ENCODE measurements at places on chromosomes 5 and 9.

DNA sequence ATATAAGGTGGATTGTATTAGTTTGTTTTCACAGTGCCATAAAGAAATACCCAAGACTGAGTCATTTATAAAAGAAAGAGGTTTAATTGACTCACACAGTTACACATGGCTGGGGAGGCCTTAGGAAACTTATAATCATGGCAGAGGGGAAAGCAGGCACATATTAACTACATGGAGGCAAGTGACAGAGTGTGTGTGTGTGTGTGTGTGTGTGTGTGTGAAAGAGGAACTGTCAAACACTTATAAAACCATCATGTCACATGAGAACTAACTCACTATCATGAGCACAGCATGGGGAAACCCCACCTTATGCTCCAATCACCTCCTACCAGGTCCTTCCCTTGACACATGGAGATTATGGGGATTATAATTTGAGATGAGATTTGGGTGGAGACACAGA, 118.6 kb downstream of the SPEF2 start:
- no peak for DNase-seq

GRCh38 chr5:2658447-2658846, 93.0 kb downstream of the IRX2 start:
- DNase-seq = no peak

GRCh38 chr5:140073296-140073695, 30.2 kb upstream of the NRG2 start:
- no peak for DNase-seq

DNA sequence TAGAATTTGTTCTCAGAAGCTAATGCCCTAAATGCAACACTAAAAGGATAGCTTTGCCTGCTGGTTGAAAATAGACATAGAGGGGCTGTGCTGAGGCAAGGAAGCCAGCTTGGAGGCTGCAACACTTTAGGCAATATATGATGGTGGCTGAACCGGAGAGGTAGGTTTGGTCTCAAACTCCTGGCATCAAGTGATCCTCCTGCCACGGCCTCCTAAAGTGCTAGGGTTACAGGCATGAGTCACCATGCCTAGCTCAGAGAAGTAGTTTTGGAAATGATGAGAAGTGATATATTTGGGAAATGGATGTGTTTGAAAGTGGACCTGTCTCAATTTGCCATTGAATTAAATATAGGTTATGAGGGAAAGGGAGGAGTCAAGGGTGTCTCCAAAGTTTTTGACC, 10.0 kb downstream of the DUSP1 start:
- DNase-seq = no peak

GRCh38 chr5:39691136-39691535, 266.4 kb upstream of the DAB2 start:
- no peak for DNase-seq

- no peak for DNase-seq
Observed at GRCh38 chr5:107516452-107517184, 154.1 kb downstream of the EFNA5 start.

DNA sequence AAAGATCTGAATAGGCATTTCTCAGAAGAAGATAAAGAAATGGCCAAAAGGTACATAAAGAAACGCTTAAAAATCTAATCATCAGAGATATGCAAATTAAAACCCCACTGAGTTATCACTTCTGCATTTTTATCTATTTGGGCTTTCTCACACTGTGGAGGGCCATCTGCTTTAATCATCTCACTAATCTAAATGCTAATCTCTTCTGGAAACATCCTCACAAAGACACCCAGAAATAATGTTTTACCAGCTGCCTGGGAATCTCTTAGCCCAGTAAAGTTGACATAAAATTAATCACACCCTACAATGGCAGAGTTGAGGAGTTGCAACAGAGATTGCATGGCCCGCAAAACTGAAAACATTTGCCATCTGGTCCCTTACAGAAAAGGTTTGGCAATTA, 407.9 kb upstream of the CYLC2 start:
- no peak for DNase-seq

DNA sequence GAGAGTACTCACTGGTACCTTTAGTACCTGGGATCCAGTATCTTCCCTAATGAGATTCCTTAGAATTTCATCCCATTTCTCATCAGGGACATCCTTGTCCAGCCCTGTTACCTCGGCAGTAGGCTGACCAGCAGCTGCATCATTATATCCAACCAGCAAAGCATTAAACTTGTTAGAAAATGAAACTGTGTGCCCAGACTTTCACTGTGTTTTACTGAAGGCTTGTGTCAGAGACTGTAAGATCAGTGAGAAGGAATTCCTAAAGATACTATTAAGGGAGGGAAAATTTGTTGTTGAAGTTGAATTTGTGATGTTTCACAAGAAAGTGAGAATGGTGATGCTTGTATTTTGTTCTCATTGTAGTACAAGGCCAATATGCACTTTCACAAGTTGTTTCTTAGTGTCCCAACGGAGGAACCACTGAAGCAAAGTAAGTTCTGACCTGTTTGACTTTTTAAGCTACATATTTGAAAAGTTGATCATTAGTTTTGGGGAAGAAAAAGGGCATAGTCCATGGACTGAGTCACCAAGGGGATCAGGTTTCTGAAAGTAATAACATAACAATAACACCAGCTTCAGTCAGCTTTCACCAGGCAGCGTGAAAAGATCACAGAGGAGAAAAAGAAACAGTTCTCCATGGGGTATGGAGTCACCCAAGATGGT, 48.8 kb downstream of the GRAMD2B start:
- DNase-seq = no peak

DNA sequence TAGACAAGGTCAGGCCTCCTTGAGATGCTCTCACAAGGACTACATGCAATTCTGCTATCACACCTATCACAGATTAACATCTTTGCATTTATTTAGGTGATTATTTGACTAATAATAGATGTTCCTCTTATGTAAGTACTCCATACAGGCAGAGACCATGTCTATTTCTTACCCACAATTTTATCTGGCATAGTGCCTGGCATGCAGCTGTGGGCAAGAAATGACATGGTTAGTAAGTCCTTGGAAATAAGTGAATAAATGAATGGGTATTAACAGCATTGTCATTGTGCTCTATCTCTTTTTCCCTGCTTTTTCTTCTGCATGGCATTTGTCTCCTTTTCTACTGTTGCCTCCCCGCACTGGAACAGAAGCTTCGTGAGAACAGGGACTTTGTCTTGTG, 49.4 kb downstream of the SLC22A5 start:
- no peak for DNase-seq

DNA sequence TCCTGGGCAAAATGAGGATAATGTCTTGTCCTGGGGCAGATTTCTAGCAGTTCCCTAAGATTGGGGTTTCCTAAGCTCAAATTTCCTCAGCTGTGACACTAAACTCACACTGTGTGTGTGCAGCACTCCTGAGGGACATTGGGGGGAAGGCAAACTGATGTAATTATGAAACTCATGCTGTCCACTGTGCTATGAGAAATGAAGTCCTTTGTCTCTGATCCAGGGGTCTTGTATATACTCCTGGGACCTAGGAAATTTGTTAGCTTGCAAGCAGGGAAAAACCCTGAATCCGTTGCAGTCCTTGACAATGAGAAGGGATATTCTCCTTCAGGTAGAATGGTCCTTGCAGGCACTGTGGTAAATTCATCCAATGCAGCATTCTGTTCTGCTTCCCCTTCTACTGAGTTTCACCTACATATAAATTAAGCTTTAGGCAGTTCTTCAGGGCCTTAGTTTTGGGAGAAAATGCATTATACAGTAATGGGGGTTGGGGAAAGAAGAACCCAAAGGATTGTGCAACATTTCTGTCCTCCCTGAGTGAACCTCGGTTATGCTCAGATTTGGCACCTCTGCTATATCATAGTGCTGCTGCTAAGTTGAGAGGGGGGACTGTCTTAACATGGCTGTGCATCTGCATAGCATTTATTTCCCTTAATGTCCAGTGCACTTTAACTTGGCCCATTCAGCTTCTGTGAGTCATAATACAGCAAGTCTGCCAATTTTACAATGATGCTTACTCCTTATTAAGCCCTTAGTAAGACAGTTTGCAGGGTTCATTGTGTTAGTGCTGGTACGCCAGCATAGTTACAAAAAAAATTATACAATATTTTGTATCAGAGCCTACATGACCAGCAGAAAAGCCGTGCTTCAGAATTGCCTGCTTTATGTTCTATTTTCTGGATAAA, 80.2 kb downstream of the PJA2 start:
- no peak for DNase-seq

GRCh38 chr5:749101-749670, 35.3 kb downstream of the ZDHHC11B start:
- no peak for DNase-seq

DNA sequence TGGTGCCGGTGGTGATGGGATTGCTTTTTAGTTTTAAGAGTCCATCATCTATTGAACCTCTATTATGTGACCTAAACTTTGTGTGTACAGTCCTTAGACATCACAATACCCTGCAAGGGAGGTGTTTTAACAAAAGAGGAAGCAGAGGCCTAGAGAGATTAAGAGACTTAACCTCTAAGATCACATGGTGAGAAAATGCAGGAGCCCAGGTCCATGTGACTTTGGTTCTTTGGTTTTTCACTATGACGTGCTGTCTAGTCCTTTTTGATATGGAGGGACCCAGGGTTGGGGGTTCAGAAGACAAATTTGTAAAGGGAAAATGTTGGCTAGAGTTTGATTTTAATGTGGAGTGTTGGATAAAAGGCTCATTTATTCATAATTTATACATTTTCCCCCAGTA, 34.1 kb upstream of the TRMT10B start:
- no peak for DNase-seq

- no peak for DNase-seq
Observed at GRCh38 chr5:1724822-1725602, 74.6 kb downstream of the MRPL36 start.

GRCh38 chr5:16791036-16791705, 144.9 kb downstream of the MYO10 start:
- no peak for DNase-seq

- no peak for DNase-seq
Observed at GRCh38 chr5:57447658-57448057, 35.0 kb downstream of the ACTBL2 start.

DNA sequence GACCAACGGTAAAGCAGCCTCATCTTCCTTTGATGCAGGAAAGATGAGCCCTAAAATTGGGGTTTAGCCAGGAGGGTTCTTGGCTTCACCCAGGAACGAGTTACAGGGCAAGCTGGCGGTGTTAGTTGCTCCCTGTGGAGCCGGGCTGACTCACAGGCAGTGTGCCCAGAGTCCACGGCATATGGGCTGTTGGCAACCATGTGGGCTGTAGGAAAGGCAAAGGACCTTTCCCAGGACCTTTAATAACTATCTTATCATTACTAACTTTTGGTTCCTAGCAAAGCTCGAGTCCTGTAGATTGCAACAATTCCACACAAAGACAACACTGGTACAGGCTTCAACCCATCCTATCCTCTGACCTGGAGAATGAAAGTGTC, 29.8 kb upstream of the CLPTM1L start:
- DNase-seq = no peak

- DNase-seq = no peak
Observed at GRCh38 chr5:97475847-97476246, 292.8 kb upstream of the RIOK2 start.

DNA sequence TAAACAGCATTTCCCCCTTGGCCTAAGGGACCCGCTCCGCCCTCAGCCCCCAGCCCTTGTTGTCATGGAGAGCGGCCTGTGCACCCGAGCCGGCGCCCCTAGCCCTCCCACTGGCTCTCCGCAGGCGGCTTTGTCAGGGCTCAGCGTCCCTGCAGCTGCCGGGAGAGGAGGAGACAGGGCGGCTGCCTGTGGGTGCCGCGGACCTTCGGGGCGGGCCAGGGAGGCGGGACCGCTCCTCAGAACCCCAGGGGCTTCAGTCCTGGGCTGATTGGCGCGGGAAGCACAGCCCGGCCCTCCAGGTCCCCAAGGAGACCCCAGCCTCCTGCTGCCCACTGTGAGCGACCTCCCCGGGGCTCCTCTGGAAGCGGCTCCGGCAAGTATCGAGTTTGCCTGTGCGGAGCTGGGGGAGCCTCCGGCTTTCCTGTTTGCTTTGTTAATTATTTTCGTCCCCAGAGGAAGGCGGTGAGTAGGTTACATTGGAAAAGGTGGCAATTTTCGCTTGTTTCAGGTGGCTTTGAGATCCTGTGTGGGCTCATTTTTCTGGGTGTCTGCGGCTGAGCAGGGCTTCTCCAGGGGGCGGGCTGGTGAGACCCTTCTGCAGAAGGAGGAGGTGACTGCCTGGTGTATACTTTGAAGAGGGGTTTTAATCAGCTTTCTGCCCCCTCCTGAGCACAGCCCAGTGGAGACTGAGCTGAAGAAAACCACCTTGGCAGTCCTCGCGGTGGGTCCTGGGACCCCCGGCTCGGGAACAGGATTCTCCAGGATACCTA, at the start of gene FGD3:
Gene FGD3, plus strand, starts transcription at position 256 of the 770 bp plus-strand sequence. CDS start 28,734 bp downstream, outside the sequence.
- no peak for DNase-seq

DNA sequence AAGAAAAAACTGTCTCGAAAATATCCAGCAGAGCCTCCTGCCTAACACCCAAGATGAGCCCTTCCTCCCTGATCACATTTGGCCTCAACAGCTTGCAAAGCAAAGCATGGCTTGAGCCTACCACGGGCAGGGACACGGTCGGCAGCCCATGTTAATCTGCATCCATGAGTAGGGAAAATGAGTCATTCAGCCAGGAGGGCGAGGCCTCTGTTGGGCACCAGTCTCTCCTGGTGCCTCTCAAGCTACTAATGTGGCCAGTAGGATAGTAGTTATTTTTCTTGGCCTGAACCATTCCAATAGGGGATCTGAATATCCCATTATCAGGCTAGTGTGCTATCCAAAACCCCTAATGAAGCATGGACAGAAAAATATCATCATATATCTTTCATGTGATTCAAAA, 43.0 kb upstream of the SHB start:
- DNase-seq = no peak

DNA sequence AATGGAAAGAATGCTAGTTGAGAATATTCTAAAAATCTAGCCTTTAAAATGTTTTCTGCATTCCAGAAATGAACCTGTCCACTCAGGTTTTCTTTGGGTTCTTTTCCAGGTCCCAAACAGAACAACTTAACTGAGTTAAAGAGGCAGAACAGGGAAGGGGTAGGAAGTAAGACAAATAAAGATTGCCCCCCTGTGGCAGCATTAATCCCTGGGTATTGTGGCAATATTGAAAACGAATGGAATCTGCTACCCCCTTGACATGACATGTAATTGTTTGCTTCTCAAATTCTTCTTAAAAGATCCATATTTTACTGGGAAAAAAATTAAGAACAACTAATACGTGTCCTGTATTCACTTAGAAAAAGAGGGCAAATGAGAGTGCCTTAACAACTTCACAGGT, 9.3 kb upstream of the RBM22 start:
- no peak for DNase-seq

GRCh38 chr9:98978231-98978681, 34.5 kb downstream of the COL15A1 start:
- no peak for DNase-seq

DNA sequence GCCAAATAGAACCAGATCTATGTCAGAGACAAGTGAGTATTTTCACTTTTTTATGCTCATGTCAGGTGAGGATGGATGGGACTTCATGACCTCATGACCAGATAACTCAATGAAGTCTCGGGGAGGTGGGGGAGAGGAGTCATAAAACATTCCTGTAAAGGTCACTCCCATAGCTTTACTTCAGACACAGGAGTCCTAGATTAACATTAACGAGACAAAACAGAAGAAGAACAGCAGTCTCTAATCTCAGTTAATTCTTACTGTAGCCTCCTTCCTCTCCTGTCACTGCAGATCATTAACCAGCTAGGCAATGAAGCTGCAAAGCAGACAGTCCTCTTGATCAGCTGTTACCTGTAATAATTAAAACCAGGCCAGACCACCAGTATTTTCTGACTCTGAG, 11.2 kb downstream of the CRHBP start:
- no peak for DNase-seq

Measured in activated T-helper 1 cell treated with anti-CD3 and anti-CD28 coated beads, Interleukin-2, amount 50 U/mL, for 16 hours (primary cell).